ENCODE measurements at places on chromosomes 13 and 19. TPM values are rescaled to one million over a fixed set of nuclear protein-coding genes. Genes with fewer than 3 reads are reported as not detected.
A peak's percentile ranks its signal among the peaks of the same experiment; 100 is the strongest.

- H3K27ac ChIP-seq, result no peak overlapping the region
- peak overlapping the region; percentile 91 for H3K4me3 ChIP-seq
- DNase-seq, result no peak
- H3K36me3 ChIP-seq, result peaks cover 41% of the 10 kb centered on the region
- H3K4me1 ChIP-seq, result peaks cover 15% of the 10 kb centered on the region
Observed at GRCh38 chr19:44810234-44811121, 1.6 kb downstream of the BCAM start.

The BRME1 gene
- 1.2 TPM for polyA plus RNA-seq

The GAPDHS gene
- polyA plus RNA-seq, result not detected

The ZNF66 gene
- polyA plus RNA-seq, result 0.65 TPM

The AXL gene
- polyA plus RNA-seq, result 21.1 TPM

The KLK3 gene
- not detected for polyA plus RNA-seq

DNA sequence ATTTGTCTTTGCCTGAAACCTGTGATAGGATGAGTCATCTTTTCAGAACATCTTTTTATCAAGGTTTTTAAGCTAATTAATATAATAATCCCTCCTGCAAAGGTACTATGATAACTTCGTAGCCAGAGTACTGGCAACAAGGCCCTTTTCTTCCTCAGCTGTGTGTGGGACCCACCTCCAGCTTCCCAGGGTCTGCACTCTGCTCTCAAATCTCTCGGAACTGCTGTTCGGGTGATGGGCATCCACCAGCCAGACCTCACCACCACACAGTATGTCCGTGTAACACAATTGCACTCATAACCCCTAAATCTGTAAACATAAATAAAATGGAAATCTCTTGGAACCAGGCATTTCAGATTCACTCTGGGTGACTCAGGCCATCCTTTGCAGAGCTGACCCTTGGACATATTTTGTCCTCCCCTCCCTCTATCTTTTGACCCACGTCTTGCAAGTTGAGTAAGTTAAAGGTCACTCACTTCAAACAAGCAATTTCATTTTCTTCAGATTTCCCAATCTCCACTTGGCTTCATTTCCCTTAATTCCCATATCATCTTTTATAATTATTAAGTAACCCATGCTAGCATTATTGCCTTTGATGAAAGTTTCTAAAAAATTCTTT, 29.5 kb downstream of the COL4A1 start:
- H3K27me3 ChIP-seq, result no peaks in the 10 kb centered on the region
- peaks cover 61% of the 10 kb centered on the region for H3K4me1 ChIP-seq
- no peak overlapping the region for H3K4me3 ChIP-seq
- H3K27ac ChIP-seq, result peak overlapping the region; percentile 14
- no peaks in the 10 kb centered on the region for H3K36me3 ChIP-seq

- H3K27me3 ChIP-seq, result no peaks in the 10 kb centered on the region
- no peaks in the 10 kb centered on the region for H3K36me3 ChIP-seq
- DNase-seq, result no peak
- H3K4me1 ChIP-seq, result no peaks in the 10 kb centered on the region
Observed at GRCh38 chr13:27541386-27541785, 78.9 kb downstream of the LNX2 start.

GRCh38 chr13:76316998-76317527, 569.1 kb downstream of the KCTD12 start:
- no peak overlapping the region for H3K27ac ChIP-seq
- H3K4me3 ChIP-seq, result no peak overlapping the region
- no peak for DNase-seq
- H3K27me3 ChIP-seq, result no peaks in the 10 kb centered on the region
- no peaks in the 10 kb centered on the region for H3K4me1 ChIP-seq

GRCh38 chr13:51045451-51045850, 65.6 kb downstream of the C13orf42 start:
- no peak for DNase-seq
- no peaks in the 10 kb centered on the region for H3K27me3 ChIP-seq
- H3K4me3 ChIP-seq, result no peak overlapping the region
- no peak overlapping the region for H3K27ac ChIP-seq

GRCh38 chr19:16462757-16463250, 9.0 kb downstream of the EPS15L1 start:
- peaks cover 51% of the 10 kb centered on the region for H3K4me1 ChIP-seq
- no peak for DNase-seq
- no peaks in the 10 kb centered on the region for H3K36me3 ChIP-seq
- H3K27me3 ChIP-seq, result no peaks in the 10 kb centered on the region

DNA sequence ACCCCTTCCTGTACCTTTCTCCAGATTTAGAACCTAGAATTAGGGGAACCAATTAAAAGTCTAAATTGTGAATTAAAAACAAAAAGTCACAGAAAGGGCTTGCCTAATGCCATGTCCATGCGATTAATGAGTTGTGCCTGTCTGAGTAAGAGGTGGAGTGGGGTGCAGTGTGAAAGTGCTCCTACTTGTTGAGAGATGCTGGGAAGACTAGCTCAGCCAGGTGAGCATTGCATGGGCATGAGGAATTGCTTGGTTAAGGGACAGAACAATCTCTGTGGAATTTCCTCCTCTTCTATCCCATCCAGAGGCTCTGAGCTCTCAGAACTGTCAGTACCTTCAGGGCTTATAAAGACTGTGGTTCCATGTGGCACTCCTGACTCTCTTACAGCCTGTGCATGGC, 159.0 kb upstream of the UBL3 start:
- H3K27me3 ChIP-seq, result peaks cover 7% of the 10 kb centered on the region
- no peak overlapping the region for H3K4me3 ChIP-seq
- no peak for DNase-seq
- H3K4me1 ChIP-seq, result no peaks in the 10 kb centered on the region
- H3K27ac ChIP-seq, result no peak overlapping the region
- H3K36me3 ChIP-seq, result no peaks in the 10 kb centered on the region

DNA sequence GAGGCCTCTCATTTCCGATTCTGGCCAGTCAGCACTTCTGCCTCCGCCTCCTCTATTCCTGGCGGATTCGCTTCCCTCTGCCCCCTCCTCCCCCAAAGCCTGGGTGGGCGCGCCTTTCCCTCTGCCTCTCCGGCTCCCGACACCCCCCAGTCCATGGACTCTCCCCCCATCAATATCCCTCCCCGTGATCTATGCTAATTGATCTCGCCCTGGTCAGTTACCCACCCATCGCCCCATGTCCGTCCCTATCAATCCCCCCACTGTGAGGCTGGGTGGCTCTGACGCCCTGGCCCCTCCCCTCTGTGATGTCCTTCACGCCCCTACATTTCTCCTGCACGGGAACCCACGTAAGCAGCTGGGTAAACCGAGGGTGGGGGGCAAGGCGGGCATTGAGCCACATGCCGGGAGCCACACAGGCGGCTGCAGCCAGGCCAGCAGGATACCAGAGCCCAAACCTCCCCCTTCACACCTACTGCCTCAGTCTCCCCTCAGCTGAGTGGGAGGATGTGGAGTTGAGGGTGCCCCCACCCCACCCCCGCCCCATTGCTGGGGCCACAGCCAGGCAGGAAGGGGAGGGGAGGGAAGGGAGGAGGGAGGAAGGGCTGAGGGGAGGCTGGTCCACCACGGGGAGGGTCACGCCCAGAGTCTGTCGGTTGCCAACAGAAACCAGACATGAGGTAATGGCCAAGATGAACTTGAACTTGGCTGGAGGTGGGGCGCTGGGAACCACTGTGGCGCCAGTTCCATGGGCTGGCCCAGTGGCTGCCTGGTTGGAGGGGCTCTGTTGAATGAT, 21.0 kb downstream of the SMIM24 start:
- no peaks in the 10 kb centered on the region for H3K36me3 ChIP-seq
- DNase-seq, result peak; percentile 86
- no peaks in the 10 kb centered on the region for H3K27me3 ChIP-seq

- no peaks in the 10 kb centered on the region for H3K27me3 ChIP-seq
- no peak overlapping the region for H3K4me3 ChIP-seq
- no peak overlapping the region for H3K27ac ChIP-seq
- DNase-seq, result peak; percentile 67
- H3K4me1 ChIP-seq, result no peaks in the 10 kb centered on the region
- no peaks in the 10 kb centered on the region for H3K36me3 ChIP-seq
Observed at GRCh38 chr13:40375489-40376171, 290.8 kb downstream of the FOXO1 start.

GRCh38 chr13:22717036-22717435, 463.7 kb upstream of the SGCG start:
- H3K27ac ChIP-seq, result no peak overlapping the region
- no peak for DNase-seq
- no peak overlapping the region for H3K4me3 ChIP-seq
- no peaks in the 10 kb centered on the region for H3K36me3 ChIP-seq
- H3K4me1 ChIP-seq, result no peaks in the 10 kb centered on the region

DNA sequence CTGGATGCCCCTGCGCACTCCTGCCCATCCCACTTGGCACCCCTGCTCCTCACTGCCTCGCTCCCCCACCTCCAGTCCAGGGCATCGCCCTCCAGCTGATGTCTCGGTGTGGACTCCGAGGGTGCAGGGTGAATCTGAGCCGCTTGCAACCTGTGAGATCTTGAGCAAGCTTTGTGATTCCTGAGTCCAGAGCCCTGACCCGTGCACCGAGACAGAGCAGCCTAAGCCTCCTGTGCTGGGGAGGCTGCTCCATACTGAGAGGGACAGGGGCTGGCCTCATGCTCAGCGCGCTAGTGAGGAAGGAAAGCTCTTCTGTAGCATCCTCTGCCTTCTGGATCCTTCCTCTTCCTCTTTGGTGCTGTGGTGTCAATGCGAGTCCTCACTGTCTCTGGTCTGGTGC, 116.0 kb downstream of the TEX29 start:
- H3K27ac ChIP-seq, result no peak overlapping the region
- H3K4me3 ChIP-seq, result no peak overlapping the region
- no peaks in the 10 kb centered on the region for H3K36me3 ChIP-seq
- no peaks in the 10 kb centered on the region for H3K4me1 ChIP-seq
- DNase-seq, result no peak

DNA sequence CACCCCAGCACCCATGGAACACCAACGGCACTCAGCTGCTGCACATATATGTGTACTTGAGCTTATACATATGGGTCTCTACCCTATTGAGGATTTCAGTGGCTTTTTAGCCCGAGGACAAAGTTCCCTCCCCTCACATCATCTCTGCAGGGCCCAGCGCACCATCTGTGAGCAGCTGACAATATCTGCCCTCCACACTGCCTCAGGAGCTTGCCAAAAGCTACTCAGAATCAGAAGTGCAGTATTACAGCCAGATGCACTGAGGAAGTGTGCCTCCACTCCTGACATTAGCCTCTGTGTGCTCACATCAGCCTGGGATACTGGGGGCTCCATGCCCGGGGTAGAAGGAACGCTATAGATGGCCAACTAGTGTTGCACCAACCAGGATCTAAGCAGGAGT, 903.9 kb downstream of the UQCRFS1 start:
- H3K4me1 ChIP-seq, result no peaks in the 10 kb centered on the region
- H3K36me3 ChIP-seq, result no peaks in the 10 kb centered on the region
- no peak overlapping the region for H3K4me3 ChIP-seq
- no peak for DNase-seq
- no peaks in the 10 kb centered on the region for H3K27me3 ChIP-seq

DNA sequence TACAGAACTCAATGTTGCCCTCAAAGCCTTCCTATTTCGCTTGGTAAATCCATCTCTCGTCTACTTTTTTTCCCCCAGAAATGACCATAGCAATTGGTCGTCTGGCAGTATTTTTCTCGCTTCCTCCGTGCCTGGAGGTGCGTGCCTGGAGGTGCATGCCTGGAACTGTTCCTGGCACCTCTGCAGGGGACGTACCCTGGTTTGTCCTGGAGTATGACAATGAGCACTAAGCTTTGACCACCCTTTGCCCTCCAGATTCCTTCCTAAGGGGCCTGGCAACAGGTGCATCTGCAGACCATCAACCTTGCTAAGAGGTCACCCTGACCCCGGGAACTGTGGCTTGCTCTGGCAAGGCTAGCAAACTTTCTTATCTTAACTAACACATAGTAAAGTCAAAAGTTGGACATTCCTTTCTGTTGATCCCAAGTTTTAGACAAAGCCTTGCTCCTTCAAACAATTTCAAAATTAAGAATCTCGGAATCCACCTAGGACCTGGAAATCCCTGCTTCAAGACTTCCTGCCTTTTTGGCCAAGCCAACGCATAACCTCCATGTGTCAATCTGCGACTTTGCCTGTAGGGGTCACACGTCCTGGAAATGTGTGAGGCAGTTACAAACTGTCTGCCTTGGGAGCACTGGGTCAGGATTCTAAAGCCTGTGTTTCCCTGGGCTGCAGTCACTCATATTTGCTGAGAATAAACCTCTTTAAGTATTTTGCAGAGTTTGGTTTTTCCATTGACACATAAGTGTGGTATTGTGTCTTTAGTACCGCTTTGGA, 28.8 kb upstream of the TUBGCP3 start:
- no peaks in the 10 kb centered on the region for H3K27me3 ChIP-seq
- peaks cover 4% of the 10 kb centered on the region for H3K4me1 ChIP-seq
- no peaks in the 10 kb centered on the region for H3K36me3 ChIP-seq
- H3K4me3 ChIP-seq, result no peak overlapping the region
- no peak overlapping the region for H3K27ac ChIP-seq

The DKKL1 gene
- polyA plus RNA-seq, result 0.24 TPM

The C5AR2 gene
- 0.23 TPM for polyA plus RNA-seq

GRCh38 chr13:110869805-110870706, 44.8 kb downstream of the ANKRD10 start:
- H3K27me3 ChIP-seq, result no peaks in the 10 kb centered on the region
- H3K4me3 ChIP-seq, result peak overlapping the region; percentile 39
- H3K27ac ChIP-seq, result peak overlapping the region; percentile 83
- peaks cover 11% of the 10 kb centered on the region for H3K4me1 ChIP-seq

The MYH14 gene
- polyA plus RNA-seq, result 132 TPM

The CABP5 gene
- not detected for polyA plus RNA-seq

DNA sequence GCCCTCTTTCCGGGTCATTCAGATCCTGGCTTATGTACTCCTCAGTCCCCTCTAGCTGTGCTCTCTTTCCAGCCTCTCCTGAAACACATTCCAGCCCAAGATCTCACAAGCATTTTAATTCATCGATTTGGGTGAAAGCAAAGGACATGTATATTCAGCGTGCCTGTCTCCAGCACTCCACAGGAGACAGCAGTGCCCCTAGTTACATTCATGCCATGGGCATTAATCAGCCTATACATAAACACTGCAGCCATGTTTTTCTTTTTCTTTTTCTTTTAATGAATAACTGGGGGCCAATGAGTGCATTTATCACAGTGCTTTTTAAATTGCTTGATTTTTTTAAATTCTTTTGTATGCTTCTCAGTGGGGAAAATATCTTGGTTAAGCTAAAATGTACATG, 199.1 kb downstream of the DCT start:
- no peak for DNase-seq
- H3K4me3 ChIP-seq, result no peak overlapping the region
- H3K36me3 ChIP-seq, result no peaks in the 10 kb centered on the region
- H3K27ac ChIP-seq, result no peak overlapping the region
- no peaks in the 10 kb centered on the region for H3K27me3 ChIP-seq
- H3K4me1 ChIP-seq, result no peaks in the 10 kb centered on the region

DNA sequence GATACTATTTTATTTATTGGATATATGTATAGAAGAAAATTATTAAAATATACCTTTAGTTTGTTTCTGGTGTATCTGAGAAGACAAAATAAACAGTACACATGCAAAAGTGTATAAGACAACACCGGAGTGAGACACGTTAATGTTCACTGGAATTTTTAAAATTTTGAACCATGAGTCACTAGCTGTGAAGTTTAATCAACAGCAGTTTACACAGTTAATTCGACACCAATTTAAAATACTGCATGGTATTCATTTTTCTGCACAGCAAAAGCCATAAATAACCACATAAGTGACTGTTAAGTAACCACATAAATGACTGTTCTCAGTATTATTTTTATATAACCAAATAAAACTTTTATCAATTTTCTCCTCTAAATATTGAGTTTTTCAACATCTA, 418.7 kb upstream of the NBEA start:
- H3K4me1 ChIP-seq, result no peaks in the 10 kb centered on the region
- no peak for DNase-seq
- no peak overlapping the region for H3K4me3 ChIP-seq
- no peaks in the 10 kb centered on the region for H3K36me3 ChIP-seq

The KLF1 gene
- polyA plus RNA-seq, result not detected
